T follicular helper cell (primary cell): ENCODE measurements at places on chromosomes 4 and X.

DNA sequence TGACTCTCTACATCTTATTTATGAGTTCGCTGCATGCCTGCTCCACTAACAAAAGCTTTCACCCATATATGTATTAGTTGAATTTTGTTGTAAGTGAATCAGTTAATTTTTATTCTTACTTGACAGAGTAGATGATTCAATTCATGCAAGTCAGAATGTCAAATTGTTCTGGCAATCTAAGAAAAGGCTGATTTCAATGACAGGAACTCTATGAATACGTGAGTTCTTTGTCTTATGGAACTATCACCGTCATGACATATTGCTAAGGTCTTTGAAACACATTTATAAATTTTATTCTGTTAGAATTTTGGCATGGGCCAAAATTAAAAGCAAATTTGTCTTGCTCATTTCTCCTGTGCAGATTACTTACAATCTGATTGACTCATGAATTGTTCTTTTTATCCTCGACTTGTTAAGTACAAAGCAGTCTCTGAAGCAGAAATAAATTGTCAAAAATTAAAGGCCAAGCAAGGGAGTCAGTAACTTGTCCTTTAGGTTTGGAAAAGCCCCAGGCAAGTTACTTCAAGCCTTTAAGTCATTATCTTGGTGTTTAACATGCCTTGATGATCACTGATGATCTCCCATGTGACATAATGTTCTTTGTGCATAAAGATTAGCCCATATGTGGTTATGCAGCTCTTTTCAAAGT, 89.0 kb upstream of the GC start:
- no peak for DNase-seq

GRCh38 chrX:69082055-69082752, 83.0 kb downstream of the PJA1 start:
- DNase-seq = no peak

DNA sequence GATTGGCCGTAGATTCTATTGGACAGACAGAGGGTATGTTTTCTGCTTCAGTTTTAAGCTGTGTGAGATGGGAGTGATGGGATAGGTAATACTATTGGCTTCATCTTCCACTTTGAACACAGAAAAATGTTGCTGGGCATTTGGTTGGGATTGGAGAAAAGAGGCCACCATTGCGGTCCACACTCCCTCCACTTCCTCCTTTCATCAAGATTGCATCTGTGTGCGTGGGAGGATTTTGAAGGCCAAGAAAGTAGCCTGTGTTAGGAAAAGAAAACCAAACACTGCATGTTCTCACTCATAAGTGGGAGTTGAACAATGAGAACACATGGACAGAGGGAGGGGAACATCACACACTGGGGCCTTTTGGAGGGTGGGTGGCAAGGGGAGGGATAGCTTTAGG, 56.4 kb downstream of the EGF start:
- no peak for DNase-seq

DNA sequence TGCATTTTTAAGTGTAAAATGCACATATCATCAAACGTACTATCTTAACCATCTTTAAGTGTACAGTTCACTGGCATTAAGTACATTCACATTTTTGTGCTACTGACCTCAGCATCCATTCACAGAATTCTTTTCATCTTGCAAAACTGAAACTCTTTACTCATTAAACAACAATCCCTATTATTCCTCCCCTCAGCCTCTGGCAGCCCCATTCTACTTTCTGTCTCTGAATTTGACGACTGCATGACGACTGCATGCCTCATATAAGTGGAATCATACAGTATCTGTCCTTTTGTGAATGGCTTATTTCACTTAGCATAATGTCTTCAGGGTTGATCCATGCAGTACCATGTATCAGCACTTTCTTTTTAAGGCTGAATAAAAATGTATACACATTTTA, 38.7 kb downstream of the CNKSR2 start:
- no peak for DNase-seq

DNA sequence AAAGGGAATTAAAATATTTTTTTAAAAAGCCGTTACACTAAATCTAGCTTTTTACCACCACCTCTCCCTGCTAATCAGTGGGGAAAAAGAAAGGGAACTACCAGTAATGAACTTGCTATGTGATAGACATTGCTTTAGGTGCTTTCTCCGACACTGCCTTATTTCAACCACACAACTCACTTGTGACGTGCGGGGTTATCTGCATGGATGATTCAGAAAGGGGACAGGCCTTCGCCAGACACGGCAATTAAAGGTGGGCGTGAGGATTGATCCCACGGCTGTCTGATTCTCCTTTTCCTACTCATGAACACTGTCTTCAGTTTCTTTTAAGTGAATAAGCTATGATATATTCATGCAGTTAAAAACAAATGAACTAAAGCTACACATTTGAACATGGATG, 882 bp upstream of the CXCR3 start:
- DNase-seq = peak; percentile 35

- DNase-seq = no peak
Observed at GRCh38 chr4:184284336-184284690, 66.6 kb upstream of the ENPP6 start.

DNA sequence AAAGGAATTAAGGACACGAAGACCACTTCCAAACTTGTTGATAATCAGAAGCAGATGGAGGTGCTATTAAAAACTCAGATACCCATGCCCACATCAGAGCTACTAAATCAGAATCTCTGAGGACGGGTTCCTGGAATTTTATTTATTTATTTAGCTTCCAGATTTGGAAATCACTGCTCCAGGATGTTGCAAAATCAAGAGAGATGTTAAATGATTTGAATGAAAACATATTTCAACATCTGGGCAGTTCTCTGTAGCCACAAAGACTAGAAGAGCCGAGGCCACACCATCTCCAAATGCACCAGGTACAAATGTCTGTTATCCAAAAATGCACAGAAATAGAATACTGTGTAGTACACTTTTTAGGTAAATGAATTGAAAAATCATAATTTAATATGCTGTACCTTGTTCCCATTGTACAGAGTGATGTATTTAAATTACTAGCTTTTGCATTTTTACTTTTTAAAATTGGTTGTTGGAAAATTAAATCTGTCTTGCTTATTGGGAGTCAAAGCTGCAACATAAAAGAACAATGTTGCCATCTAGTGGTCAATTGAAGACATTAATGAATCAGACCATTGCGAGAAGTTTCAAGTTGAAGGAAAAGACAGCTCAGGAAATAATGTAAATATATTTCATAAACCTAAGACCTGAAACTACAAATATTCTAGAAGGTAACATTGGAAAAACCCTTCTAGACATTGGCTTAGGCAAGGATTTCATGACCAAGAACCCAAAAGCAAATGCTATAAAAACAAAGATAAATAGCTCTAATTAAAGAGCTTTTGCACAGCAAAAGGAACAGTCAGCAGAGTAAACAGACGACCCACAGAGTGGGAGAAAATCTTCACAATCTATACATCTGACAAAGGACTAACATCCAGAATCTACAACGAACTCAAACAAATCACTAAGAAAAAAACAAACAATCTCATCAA, 151.3 kb upstream of the TTC29 start:
- no peak for DNase-seq

- DNase-seq = no peak
Observed at GRCh38 chrX:48715072-48715471, 18.5 kb downstream of the SUV39H1 start.

DNA sequence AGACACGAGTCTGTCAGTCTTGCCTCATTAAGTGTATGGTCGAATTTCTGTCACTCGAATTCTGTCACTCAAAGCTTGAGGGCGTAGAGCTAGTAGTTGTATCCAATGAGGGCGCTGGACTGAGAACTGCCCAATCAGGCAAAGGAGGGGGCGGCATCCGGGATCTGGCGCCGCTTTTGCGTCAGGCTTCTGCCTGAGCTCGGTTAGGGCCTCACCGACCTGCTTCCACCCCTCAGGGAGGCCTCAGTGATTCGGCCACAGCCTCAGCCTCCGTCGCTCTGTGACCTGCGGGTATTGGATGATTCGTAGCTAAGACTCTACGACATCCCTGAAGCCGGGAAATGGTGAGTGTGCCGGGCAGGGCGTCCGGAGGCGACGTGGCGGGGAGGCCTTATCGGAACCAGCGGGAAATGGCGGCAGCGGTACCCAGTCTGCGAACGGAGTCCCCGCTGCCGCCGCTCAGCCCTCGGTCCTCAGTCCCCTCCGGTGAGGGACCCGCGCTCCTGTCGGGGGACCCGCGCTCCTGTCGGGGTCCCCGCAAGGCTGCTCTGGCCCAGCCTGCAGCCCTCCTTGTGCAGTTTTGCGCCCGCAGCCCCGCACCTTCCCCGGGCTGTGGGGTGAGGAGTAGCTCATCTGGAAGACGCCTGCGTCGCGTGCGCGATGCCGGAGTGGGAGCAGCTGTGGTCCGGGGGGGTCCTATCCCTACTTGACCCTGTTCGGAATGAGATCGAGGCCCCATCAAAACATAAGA, 88.3 kb downstream of the ZNF718 start:
- no peak for DNase-seq

- no peak for DNase-seq
Observed at GRCh38 chr4:134663742-134664141, 462.2 kb upstream of the PABPC4L start.

DNA sequence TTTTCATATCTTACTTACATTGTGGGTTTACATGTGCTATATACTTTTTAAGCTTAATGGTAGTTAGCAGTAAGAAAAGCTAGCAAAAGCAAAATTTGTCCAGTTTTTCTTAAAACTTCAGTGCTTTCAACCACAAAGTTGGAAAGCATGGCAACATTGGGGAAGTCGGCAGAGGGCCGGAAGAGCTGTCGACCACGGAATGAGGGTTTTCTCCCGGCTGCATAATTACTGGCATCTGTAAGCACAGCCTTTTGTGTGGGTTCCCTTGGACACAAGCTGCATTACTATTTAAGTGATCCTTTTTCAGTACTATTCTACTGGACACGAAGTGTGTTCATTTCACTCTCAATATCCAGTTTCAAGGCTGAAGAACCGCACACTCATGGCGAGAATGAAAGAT, 560.4 kb downstream of the ANKRD50 start:
- DNase-seq = no peak

DNA sequence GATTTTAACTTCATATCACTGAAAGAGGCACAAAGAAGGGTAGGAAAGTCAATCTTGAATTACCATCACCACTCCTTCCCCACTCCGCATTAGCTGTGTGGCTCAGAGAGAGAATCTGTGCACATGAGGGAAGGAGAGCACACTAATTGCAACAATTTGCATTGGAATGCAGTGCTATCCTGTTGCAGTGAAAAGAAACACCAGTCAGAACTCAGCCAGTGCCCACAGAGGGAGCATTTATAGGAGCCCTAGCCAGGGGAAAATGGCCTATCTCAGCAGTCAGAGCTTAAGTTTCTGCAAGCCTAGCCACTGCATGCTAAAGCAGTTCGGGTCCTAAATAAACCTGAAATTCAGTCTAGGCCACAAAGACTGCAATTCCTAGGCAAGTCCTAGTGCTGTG, 159.4 kb upstream of the AR start:
- DNase-seq = no peak

- no peak for DNase-seq
Observed at GRCh38 chrX:16774746-16775145, 11.5 kb upstream of the TXLNG start.

DNA sequence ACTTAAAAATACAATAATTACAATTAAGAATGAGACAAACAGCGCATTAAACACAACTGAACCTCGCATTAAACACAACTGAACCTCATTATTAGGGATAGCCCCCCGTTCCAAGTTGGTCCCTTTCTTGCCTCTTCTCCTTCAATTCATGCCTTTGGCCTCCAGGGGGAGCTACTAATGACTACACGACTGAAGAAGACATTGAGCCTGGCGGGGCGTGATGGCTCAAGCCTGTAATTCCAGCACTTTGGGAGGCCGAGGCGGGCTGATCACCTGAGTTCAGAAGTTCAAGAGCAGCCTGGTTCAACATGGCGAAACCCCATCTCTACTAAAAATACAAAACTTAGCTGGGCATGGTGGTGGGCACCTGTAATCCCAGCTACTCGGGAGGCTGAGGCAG, 56.4 kb upstream of the NWD2 start:
- DNase-seq = no peak
